Peyer's patch (tissue), 4 donors: ENCODE measurements at places on chromosomes 1 and 21. TPM values are rescaled to one million over a fixed set of nuclear protein-coding genes. Genes with fewer than 3 reads are reported as not detected.

NCAM2 gene
- total RNA-seq = 5.8 TPM

DNA sequence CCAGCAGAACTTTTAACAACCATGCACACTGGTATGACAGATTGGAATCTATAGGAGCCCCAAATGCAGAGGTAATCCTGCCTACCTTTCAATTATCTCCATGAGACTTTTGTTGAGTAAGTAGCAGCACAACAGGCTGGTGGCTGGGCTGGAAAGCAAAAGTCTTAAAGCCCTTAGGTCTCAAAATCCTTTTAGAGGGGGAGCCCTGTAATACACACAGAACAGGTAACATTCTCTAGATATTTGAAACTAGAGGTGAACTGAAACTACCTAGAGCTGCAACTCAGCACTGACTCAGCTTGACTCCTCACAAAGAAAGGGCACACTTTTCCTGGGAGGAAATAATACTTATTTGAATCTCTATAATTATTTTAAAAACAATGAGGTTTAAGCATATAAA is 71.5 kb downstream of the CLCA4 start:
- H3K4me3 ChIP-seq = no peak overlapping the region
- no peak overlapping the region for H3K27ac ChIP-seq
- no peaks in the 10 kb centered on the region for H3K4me1 ChIP-seq
- no peaks in the 10 kb centered on the region for H3K27me3 ChIP-seq

ETNK2 gene
- total RNA-seq = 5.7 TPM

DNA sequence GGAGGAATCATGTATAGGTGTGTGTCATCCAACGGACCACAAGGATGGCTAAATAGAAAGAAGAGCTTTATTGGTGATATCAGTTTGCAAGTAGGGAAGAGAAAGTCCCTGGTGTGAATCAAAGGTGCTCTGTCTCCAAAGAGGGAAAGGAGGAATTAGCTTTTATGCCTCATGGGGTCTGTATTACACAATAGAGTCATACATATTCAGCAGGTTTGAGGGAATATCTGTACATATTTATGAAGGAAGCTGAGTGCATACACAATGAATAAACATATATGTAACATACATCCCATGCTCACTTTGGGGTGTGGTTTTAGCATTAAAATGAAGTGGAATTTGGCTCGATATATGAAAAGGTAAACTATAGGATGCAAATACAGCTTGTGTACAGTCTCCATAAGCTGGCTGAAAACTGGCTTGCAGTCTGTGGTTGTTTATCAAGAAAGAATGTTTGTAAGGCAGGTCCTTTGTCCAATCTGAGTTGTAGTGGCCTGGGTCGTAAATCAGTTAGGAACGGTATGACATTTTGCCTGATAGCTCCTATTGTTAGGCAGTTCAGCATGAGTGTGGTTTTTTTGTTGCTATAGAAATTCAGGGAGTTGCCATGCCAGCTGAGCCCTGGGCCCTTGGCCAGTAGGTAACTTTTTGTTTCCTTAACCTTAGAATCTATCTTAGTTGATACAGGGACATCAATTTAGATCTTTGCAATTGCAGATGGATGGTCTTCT is 198.0 kb upstream of the ZP4 start:
- H3K27me3 ChIP-seq = no peaks in the 10 kb centered on the region
- no peak for DNase-seq
- H3K4me3 ChIP-seq = no peak overlapping the region
- no peaks in the 10 kb centered on the region for H3K36me3 ChIP-seq

DNA sequence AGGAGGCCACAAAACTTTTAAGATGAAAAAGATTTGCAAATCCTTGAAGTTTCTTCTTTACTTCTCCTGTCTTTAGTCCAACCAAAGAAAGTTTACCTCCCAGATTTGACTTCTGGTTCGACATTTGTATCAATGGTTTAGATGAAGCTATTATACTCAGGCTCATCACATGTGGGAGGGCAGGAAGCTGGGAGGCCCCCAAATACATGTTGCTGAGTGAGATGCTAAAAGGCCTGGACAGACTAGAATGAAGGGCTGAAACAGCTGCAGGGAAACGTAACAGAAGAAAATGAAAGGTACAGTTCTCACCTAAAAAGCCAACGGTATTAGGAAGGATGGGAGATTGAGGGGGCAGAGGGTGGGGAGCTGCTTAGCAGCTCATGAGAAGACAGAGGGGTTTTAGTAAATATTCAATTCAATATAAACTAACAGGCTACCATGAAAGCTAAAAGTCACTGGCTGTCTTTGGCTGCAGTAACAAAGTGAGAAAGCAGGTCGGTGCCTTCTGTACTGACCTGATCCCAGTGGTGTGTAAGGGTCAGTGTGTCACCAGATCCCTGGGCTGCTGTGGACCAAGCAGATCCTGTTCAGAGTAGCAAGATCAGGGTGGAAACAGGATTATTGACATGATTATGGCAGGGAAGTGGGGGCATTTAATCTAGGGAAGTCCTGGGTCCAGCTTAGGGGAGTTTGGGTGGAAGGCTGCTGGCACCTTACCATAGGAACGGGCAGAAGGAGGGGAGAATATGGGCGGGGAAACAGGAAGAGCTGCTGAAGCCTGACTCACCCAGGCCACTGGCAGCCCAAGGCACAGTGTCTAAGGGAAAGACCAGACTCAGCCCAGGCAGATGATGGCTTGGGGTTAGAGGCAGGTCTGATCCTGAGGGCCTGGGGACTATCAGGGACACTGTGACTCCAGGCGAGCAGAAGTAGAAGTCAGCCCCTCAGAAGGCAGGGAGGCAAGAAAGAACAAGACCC is 60.4 kb downstream of the KCNN3 start:
- H3K4me3 ChIP-seq = no peak overlapping the region
- no peak for DNase-seq
- peaks cover 5% of the 10 kb centered on the region for H3K4me1 ChIP-seq
- no peaks in the 10 kb centered on the region for H3K36me3 ChIP-seq
- H3K27me3 ChIP-seq = no peaks in the 10 kb centered on the region

CAPN8 gene
- 74.0 TPM for total RNA-seq

- no peaks in the 10 kb centered on the region for H3K36me3 ChIP-seq
- DNase-seq = no peak
- H3K27ac ChIP-seq = no peak overlapping the region
- no peaks in the 10 kb centered on the region for H3K27me3 ChIP-seq
These were observed 155.0 kb upstream of the EDN2 start for GRCh38 chr1:41639332-41639936.

RNU1-3 gene
- total RNA-seq = under 0.01 TPM

DNA sequence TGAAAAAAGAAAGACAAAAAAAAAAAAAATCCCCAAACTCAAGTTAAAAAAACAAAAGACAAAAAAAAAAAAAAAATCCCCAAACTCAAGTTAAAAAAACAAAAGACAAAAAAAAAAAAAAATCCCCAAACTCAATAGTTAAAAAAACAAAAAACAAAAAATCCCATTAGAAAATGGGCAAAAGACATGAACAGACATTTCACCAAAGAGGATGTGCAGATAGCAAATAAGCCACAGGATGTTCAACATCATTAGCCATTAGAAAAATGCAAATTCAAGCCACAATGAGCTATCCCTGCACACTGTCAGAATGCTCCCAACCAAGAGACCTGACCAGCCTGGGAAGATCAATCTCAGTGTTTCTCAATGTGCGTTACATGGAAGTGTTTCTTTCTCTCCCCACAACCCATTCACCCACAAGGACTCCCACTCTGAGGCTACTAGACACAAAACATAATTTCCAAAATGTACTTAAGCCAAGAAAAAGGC is 33.9 kb downstream of the MRAP start:
- DNase-seq = no peak
- H3K27me3 ChIP-seq = no peaks in the 10 kb centered on the region
- no peaks in the 10 kb centered on the region for H3K4me1 ChIP-seq
- no peak overlapping the region for H3K4me3 ChIP-seq
- no peaks in the 10 kb centered on the region for H3K36me3 ChIP-seq
